ENCODE measurements at places on chromosomes 7 and 10. TPM values are rescaled to one million over a fixed set of nuclear protein-coding genes. Genes with fewer than 3 reads are reported as not detected.

DNA sequence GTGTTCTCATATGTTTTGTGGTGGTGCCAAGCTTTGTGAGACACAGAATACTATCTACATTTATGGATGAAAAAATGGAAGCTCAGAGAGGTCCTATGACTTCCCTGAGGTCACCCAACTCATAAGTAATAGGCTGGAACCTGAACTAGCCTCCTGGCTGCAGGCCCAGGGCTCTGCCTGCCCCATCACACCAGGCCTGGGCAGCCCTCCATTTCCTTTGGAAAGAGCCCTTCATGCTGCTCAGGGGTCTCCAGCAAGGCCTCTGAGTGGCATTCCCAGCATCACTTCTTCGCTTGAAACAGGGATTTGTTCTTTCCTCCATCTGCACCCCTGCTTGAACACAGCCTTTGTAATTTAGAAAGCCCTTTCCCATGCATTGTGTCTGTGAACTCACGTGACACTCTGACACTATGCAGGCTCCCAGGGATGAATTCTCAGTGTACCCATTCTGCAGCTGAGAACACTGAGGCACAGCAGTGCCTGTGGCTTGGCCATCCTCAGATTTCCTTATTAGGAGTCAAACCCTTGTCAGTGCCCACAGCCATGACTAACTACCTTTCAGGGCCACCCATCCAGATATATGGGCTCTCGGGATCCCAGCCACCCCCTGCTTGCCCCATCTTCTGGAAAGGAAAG, 127.8 kb upstream of the PPIF start:
- H3K4me1 ChIP-seq: peaks cover 4% of the 10 kb centered on the region
- H3K27me3 ChIP-seq: no peaks in the 10 kb centered on the region

The MOGAT3 gene
- total RNA-seq: not detected

DNA sequence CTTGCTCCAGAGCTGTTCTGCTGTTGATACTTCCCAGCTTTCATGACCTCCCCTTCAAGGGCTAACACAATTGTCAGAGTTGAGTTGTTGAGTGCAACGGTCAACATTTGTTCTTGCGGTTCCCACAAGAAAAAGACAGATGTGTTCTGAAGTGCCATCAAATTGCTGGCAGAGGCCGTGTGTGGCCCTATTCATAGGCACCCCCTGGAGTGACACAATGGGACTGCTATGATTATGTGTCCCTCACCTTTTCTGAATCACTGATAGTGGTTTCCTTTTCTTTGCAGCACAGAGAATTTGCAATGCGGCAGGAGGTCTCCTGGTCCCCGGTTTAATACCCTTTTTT, 5.8 kb upstream of the IGFBP1 start:
- no peak overlapping the region for H3K27ac ChIP-seq
- no peak overlapping the region for H3K4me3 ChIP-seq

DNA sequence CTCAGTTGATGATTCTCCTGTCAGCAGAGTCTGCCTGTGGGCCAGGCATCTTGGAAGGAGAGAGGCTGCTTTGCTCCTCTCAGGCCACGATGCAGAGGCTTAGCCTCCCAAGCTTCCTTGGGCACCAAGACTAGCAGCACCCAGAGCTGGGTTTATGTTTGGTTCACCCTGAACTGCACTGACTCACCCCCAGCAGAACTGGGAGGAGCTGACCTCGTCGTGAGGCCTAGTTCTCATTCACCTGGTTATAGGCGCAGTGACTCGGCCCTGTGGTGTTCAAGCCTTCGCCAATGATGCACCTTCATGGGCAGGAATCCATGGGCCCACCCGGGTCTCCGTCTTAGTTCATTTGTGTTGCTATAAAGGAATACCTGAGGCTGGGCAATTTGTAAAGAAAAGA, 122.0 kb upstream of the ZNF438 start:
- DNase-seq: no peak
- no peak overlapping the region for H3K4me3 ChIP-seq
- H3K27ac ChIP-seq: peak overlapping the region; percentile 17

The LIPN gene
- not detected for total RNA-seq

Measured in thoracic aorta (tissue), 2 donors.